ENCODE measurements at places on chromosomes 16 and 17.
A peak's percentile ranks its signal among the peaks of the same experiment; 100 is the strongest.

- no peak for DNase-seq
- no peak overlapping the region for H3K27ac ChIP-seq
- H3K4me1 ChIP-seq, result peaks cover 14% of the 10 kb centered on the region
- no peaks in the 10 kb centered on the region for H3K27me3 ChIP-seq
Measured at GRCh38 chr16:74623214-74623838, 16.4 kb upstream of the GLG1 start.

DNA sequence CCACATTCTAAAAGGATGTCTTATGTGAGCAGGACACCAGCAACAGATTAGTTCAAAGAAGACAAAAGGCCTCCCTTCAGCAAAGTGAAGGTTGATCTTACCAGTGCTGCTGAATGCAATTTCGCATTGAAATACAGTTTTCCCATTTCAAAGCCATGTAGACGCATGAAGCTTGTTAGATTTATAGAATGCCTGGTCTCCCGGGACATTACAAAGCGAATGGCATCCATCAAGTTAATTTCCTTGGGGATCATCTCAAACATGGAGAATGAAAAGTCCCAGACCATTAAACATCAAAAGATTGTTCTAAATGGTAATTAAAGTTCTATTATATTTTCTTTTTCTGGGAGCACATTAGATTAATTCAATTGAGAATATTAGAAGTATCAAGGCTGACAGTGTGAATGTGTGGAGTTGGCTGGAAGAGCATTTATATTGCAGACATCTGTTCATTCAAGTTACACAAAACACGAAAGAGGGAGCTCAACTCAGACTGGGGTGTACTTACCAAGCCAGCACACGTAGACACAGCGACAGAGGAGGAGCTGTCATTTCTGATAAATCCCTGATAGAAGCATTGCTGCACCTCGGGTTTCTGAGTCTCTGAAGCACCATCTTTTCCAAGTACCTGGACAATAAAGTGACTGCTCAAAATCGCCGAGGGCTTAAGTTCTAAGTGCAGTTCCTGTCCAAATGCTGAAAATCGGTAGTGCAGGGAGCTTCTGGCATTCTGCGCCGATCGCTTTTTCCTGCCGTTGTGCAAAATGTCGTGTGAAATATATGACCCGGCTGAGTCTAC is 3.8 kb downstream of the ADAMTS18 start:
- no peaks in the 10 kb centered on the region for H3K4me1 ChIP-seq
- H3K27me3 ChIP-seq, result peaks cover 35% of the 10 kb centered on the region
- no peak overlapping the region for H3K27ac ChIP-seq
- DNase-seq, result no peak

- no peaks in the 10 kb centered on the region for H3K36me3 ChIP-seq
- H3K27ac ChIP-seq, result no peak overlapping the region
- peaks cover 18% of the 10 kb centered on the region for H3K4me1 ChIP-seq
- no peak for DNase-seq
Measured at GRCh38 chr17:18950944-18951905, 740 bp upstream of the SLC5A10 start.

GRCh38 chr17:14580499-14580898 is 279.6 kb downstream of the HS3ST3B1 start:
- H3K27me3 ChIP-seq, result no peaks in the 10 kb centered on the region
- H3K36me3 ChIP-seq, result no peaks in the 10 kb centered on the region
- no peak overlapping the region for H3K27ac ChIP-seq
- no peaks in the 10 kb centered on the region for H3K4me1 ChIP-seq
- DNase-seq, result no peak

DNA sequence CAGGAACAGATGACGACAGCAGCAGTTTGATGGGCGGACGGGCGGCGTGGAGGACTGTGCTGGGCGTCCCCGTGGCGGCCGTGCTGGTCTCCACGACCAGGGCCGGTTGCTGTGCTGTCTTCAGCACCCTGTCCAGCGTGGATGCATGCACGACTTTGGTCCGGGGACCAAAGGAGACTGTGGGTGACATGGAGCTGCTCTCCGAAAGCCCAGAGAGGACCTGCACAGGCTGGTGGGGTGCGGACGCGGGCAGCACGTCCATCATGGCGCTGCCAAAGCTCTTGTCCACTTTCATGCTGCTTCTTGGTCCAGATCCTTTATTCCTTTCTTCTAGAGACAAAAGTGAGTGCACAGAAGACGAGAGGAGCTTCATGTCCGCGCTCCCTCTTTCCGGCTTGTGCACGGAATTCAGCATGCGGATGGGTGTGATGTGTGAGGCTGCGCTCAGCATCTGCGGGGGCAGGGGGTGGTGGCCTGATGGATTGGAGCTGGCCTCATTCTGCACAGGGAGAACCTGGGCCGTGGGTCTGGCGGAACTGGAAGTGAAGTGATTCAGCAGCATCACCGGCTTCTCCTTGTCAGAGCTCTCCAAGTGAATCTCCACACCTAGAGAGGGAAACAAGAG is 20.3 kb downstream of the MAP1LC3B start:
- H3K4me3 ChIP-seq, result no peak overlapping the region
- DNase-seq, result no peak
- no peak overlapping the region for H3K27ac ChIP-seq

DNA sequence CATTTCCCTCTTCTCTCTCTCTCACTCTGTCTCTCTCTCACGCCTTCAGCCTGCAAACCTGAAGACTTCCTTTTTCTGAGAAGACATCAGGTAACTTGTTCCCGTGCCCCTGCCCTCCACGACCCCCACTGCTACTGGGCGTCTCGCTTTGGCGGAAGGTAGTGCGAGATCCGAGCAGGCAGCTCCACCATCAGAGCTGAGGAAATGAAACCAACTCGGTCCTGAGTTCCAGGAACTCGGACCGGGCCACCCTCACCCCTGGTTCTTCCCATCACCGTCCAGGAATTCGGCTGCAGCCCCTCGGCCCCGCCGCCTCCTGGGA is 585 bp downstream of the MLKL start:
- H3K4me1 ChIP-seq, result peaks cover 48% of the 10 kb centered on the region
- H3K36me3 ChIP-seq, result peaks cover 17% of the 10 kb centered on the region
- no peak for DNase-seq
- H3K27ac ChIP-seq, result peak overlapping the region; percentile 98

DNA sequence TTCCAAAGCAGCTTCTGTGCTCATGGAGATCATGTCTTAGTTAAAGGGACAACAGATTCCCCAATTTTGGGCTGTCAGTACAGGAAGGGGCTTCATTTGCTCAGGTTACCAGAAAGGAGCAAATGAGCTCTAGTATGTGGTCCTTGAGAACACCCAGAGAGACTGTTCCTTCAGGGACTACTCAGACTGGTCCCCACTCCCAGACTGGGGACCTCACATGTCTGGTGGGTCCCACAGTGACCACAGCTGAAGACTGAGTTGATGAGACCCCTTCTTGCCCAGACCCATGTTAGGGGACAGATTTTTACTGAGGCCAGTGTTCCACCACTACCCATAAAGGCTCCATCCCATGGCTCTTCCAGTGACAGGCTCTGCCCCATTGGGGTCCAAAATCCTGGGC is 1695.2 kb downstream of the TP53TG3F start:
- no peaks in the 10 kb centered on the region for H3K27me3 ChIP-seq
- no peak for DNase-seq
- H3K36me3 ChIP-seq, result no peaks in the 10 kb centered on the region
- no peaks in the 10 kb centered on the region for H3K4me1 ChIP-seq
- no peak overlapping the region for H3K27ac ChIP-seq

GRCh38 chr17:28646039-28646754 is 1.2 kb upstream of the BLTP2 start:
- peaks cover 48% of the 10 kb centered on the region for H3K36me3 ChIP-seq

GRCh38 chr16:85968041-85968920 is 69.3 kb downstream of the IRF8 start:
- no peak overlapping the region for H3K27ac ChIP-seq
- no peaks in the 10 kb centered on the region for H3K27me3 ChIP-seq
- peaks cover 2% of the 10 kb centered on the region for H3K4me1 ChIP-seq
- DNase-seq, result no peak
- H3K36me3 ChIP-seq, result no peaks in the 10 kb centered on the region

- peaks cover 4% of the 10 kb centered on the region for H3K27me3 ChIP-seq
- no peak overlapping the region for H3K4me3 ChIP-seq
- H3K36me3 ChIP-seq, result no peaks in the 10 kb centered on the region
- H3K27ac ChIP-seq, result no peak overlapping the region
- no peaks in the 10 kb centered on the region for H3K4me1 ChIP-seq
Measured at GRCh38 chr17:65366102-65366844, 195.2 kb downstream of the AXIN2 start.

- no peaks in the 10 kb centered on the region for H3K36me3 ChIP-seq
- no peaks in the 10 kb centered on the region for H3K27me3 ChIP-seq
- no peak overlapping the region for H3K27ac ChIP-seq
- H3K4me1 ChIP-seq, result no peaks in the 10 kb centered on the region
Measured at GRCh38 chr17:1928976-1929375, 96.2 kb downstream of the RTN4RL1 start.

- peaks cover 2% of the 10 kb centered on the region for H3K27me3 ChIP-seq
- peak overlapping the region; percentile 95 for H3K4me3 ChIP-seq
- DNase-seq, result no peak
- peaks cover 38% of the 10 kb centered on the region for H3K4me1 ChIP-seq
- peaks cover 52% of the 10 kb centered on the region for H3K36me3 ChIP-seq
Measured at GRCh38 chr16:79598063-79598347, 2.5 kb downstream of the MAF start.

DNA sequence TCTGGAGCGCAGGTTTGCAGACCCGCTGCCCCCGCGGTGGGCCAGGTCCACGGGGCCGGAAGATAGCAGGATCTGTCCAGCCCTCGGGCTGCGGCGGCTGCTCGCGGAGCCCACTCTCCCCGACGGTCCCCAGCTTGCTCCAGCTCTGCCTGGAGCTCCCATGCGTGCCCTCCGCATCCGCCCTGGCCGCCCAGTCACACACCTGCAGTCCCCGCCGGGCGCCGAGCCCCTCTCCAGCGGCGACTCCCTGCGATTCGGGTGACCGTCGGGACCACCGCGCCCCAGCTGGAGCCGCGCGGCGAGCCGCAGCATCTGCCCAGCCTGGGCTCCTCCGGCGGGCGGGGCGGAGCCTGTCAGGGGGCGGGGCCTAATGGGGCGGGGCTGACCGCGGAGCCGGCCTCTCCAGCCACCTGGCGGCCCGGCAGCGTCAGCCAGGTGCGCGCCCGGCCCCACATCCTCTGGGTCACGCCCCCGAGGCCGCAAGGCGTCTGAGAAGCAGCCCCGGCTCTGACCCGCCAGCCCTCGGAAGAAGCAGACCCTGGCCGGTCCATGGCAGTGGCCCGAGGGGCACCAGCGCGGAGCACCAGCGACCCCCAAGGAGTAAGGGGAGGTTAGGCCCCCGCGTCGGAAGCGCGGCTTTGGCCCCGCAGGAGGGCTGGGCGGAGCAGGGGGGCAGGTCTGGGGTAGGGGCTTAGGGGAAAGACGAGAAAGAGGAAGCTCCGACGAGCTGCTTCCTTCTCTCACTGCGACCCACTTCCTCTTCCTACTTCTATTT is at the start of gene PIK3R5:
Gene PIK3R5, minus strand, starts transcription at position 314 of the 775 bp plus-strand sequence. CDS start 54,213 bp downstream, outside the sequence.
- peak; percentile 59 for DNase-seq
- peaks cover 2% of the 10 kb centered on the region for H3K27me3 ChIP-seq
- peak within 1 kb of the TSS; percentile 96 for H3K27ac ChIP-seq

DNA sequence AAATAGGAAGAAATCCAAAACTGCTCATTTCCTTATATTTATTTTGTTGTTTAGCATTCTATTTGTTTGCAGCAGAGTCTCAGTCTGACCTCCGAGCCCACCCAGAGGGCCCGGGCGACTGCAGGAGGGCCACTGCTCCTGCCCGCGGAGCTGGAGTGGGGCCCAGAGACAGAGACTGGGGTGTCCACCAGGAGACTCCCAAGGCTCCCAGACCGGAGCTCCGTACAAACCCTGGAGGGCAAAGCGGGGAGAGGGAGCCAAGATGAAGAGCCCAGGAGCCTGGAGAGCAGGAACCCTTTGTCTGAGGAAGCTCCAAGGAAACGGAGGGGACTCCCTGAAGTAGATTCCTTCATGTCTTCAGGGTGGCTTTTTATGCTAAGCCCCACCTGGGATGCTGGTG is 57.9 kb downstream of the AXIN2 start:
- DNase-seq, result no peak
- H3K27me3 ChIP-seq, result peaks cover 26% of the 10 kb centered on the region
- H3K36me3 ChIP-seq, result peaks cover 2% of the 10 kb centered on the region
- no peak overlapping the region for H3K4me3 ChIP-seq

- H3K4me1 ChIP-seq, result no peaks in the 10 kb centered on the region
- no peak overlapping the region for H3K27ac ChIP-seq
- no peak for DNase-seq
- H3K27me3 ChIP-seq, result no peaks in the 10 kb centered on the region
- H3K36me3 ChIP-seq, result no peaks in the 10 kb centered on the region
- H3K4me3 ChIP-seq, result no peak overlapping the region
Measured at GRCh38 chr16:55835581-55835980, 2.7 kb upstream of the CES1 start.

DNA sequence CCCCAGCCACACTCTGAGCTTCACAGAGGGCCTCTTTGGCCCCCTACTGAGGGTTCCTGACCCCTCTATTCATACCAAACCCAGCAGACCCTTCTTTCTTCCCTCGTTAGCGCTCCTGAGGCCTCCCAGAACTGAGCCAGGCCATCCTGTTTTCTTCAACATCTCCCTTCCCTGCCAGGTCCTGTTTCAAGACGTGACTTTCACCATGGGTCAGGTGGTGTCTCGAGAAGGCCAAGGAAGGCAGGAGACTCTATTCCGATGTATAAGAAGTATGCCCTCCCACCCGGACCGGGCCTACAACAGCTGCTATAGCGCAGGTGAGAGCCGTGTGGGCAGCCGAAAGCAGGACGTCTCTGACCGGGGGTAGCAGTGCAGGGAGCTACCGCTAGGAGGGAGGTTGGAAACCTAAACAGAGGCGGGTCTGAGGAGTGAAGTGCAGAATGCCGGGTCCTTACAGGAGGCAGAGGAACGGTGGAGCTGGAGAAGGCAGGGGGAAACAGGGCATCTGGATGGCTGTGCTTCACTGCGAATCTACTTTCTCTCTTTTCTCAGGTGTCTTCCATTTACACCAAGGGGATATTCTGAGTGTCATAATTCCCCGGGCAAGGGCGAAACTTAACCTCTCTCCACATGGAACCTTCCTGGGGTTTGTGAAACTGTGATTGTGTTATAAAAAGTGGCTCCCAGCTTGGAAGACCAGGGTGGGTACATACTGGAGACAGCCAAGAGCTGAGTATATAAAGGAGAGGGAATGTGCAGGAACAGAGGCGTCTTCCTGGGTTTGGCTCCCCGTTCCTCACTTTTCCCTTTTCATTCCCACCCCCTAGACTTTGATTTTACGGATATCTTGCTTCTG is 1.3 kb upstream of the SENP3 start:
- H3K27ac ChIP-seq, result peak overlapping the region; percentile 92
- H3K36me3 ChIP-seq, result peaks cover 34% of the 10 kb centered on the region
- no peaks in the 10 kb centered on the region for H3K27me3 ChIP-seq
- H3K4me1 ChIP-seq, result peaks cover 40% of the 10 kb centered on the region
- peak; percentile 52 for DNase-seq

GRCh38 chr17:34169496-34169895 is 85.6 kb upstream of the CCL2 start:
- no peak overlapping the region for H3K4me3 ChIP-seq
- H3K27ac ChIP-seq, result no peak overlapping the region
- peaks cover 13% of the 10 kb centered on the region for H3K27me3 ChIP-seq
- peaks cover 4% of the 10 kb centered on the region for H3K4me1 ChIP-seq
- H3K36me3 ChIP-seq, result no peaks in the 10 kb centered on the region

DNA sequence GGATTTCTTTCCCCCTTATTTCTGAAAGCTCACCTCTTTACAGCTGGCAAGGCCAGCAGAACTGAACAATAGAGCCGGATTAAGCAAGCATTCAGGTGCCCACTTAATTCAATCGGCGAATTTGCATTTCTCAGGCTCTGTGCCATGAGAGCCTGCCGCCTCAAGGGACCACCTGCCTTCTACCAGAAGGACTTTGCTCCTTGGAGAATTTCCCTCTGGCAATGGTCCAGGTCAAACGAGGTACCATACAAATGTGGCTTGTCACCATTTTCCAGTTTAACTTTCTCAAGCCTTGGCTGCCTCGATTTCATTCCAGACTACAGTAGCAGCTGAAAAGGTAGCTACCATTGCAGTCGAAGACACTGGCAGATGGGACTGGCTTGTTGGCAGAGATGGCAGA is 534.0 kb downstream of the MAF start:
- H3K4me3 ChIP-seq, result no peak overlapping the region
- no peak for DNase-seq
- peaks cover 10% of the 10 kb centered on the region for H3K4me1 ChIP-seq
- no peak overlapping the region for H3K27ac ChIP-seq
- H3K27me3 ChIP-seq, result peaks cover 6% of the 10 kb centered on the region

All from T-helper 2 cell treated with Interferon-gamma antibody and Interleukin-4, amounts not matched to agents 5 μg/mL and 100 μg/mL, for 36 hours (primary cell).